ENCODE measurements at places on chromosomes 13 and 19.

DNA sequence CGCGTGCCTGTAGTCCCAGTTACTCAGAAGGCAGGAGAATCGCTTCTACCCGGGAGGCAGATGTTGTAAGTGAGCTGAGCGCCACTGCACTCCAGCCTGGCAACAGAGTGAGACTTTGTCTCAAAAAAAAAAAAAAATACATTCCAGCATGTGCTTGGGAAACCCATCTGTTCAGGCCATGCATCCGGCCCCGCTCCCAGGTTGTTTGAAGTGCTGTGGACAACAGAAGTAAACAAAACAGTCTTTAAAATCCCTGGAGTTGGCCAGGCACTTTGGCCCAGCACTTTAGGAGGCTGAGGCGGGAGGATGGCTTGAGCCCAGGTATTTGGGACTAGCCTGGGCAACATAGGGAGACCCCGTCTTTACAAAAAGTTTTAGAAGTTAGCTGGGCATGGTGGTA lies 3.2 kb upstream of the PTPRS start:
- H3K27me3 ChIP-seq = peaks cover 11% of the 10 kb centered on the region
- H3K36me3 ChIP-seq = no peaks in the 10 kb centered on the region
- peaks cover 2% of the 10 kb centered on the region for H3K4me1 ChIP-seq

GRCh38 chr13:44299152-44299943 lies 74.3 kb upstream of the SERP2 start:
- H3K27ac ChIP-seq = no peak overlapping the region
- DNase-seq = no peak
- H3K4me3 ChIP-seq = no peak overlapping the region
- no peaks in the 10 kb centered on the region for H3K27me3 ChIP-seq
- no peaks in the 10 kb centered on the region for H3K36me3 ChIP-seq
- peaks cover 6% of the 10 kb centered on the region for H3K4me1 ChIP-seq

- no peaks in the 10 kb centered on the region for H3K36me3 ChIP-seq
- peaks cover 16% of the 10 kb centered on the region for H3K4me1 ChIP-seq
- H3K27me3 ChIP-seq = no peaks in the 10 kb centered on the region
- no peak overlapping the region for H3K4me3 ChIP-seq
- H3K27ac ChIP-seq = no peak overlapping the region
- DNase-seq = no peak
Measured at GRCh38 chr19:19447536-19448237, 42.2 kb downstream of the GATAD2A start.

DNA sequence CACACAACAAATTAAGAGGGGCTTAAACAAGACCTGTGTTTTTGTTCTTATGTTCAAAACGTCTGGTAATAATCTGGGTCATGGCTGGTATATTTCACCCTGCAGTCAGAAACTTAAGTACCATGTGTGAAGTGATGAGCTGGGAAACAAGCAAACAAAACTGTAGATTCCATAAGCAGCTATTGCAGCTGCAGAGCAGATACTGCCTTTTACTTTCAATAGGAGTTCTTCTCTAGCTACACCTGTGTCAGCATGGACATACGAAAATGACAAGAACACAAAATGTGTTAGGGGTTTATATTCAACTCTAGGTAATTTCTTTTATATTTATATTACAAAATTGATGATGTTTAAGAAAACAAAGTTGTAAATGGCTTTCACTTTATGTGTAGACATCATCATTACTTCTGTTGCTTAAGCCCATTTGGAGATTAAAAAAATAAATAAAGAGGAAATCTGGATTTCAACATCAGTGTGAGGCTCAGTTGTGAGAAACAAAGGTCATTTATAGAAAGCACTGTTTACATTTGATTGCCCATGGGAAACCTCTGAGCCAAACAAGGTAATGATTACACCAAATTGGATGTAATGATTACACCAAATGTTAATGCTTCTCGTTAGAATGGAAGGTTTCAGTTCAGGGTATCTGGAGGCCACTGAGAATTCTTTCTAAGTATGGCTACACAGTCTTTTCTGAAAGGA lies 451.0 kb upstream of the SLC10A2 start:
- no peaks in the 10 kb centered on the region for H3K27me3 ChIP-seq
- H3K4me1 ChIP-seq = peaks cover 20% of the 10 kb centered on the region
- H3K4me3 ChIP-seq = no peak overlapping the region
- H3K36me3 ChIP-seq = no peaks in the 10 kb centered on the region

GRCh38 chr13:34816245-34816884 lies 125.7 kb upstream of the NBEA start:
- no peaks in the 10 kb centered on the region for H3K36me3 ChIP-seq
- H3K4me3 ChIP-seq = no peak overlapping the region
- no peak overlapping the region for H3K27ac ChIP-seq
- H3K4me1 ChIP-seq = no peaks in the 10 kb centered on the region

- no peaks in the 10 kb centered on the region for H3K27me3 ChIP-seq
- H3K4me1 ChIP-seq = peaks cover 6% of the 10 kb centered on the region
- H3K36me3 ChIP-seq = no peaks in the 10 kb centered on the region
- H3K27ac ChIP-seq = no peak overlapping the region
Measured at GRCh38 chr19:8515317-8515716, 1.4 kb upstream of the ZNF414 start.

- H3K27ac ChIP-seq = no peak overlapping the region
- no peaks in the 10 kb centered on the region for H3K4me1 ChIP-seq
- H3K4me3 ChIP-seq = no peak overlapping the region
- peaks cover 3% of the 10 kb centered on the region for H3K27me3 ChIP-seq
- no peaks in the 10 kb centered on the region for H3K36me3 ChIP-seq
Measured at GRCh38 chr13:76783798-76784197, 102.4 kb downstream of the KCTD12 start.

DNA sequence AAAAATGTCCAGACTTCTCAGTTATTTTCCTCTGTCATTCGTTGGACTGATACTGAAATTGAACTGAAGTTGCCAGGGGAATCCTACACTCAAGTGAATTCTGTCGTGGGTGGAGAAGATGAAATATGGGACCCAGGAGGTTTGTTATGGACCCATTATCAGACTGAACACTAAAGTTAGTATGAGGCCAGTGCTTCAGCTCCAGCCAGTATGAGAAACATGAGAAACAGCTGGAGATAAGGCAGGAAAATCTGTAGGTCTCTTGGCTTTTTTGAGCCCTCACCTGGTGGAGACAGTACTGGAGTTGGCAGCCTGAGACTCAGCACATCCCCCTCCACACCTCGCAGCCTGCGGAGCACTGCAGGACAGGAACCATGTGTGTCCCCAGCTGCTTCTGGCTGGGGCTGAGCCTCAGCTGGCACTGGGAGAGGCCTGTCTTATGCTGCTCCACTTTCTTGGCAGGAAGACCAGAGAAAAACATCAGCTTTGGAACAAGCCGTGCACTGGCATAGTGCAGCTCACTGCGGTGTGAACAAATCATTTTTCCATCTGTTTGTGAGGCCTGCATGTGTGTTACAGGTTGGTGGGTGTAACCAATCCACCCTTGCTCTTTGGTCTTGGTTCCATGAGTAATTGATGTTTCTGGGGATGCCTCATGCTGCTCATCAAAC lies 641.0 kb downstream of the FGF9 start:
- no peak overlapping the region for H3K4me3 ChIP-seq
- H3K27ac ChIP-seq = no peak overlapping the region
- H3K36me3 ChIP-seq = no peaks in the 10 kb centered on the region
- H3K27me3 ChIP-seq = no peaks in the 10 kb centered on the region
- no peaks in the 10 kb centered on the region for H3K4me1 ChIP-seq
- DNase-seq = no peak

- no peaks in the 10 kb centered on the region for H3K36me3 ChIP-seq
- H3K4me3 ChIP-seq = no peak overlapping the region
- H3K27me3 ChIP-seq = no peaks in the 10 kb centered on the region
- no peak for DNase-seq
Measured at GRCh38 chr13:47845981-47846380, 155.1 kb downstream of the SUCLA2 start.

- no peak overlapping the region for H3K4me3 ChIP-seq
- no peak overlapping the region for H3K27ac ChIP-seq
- no peaks in the 10 kb centered on the region for H3K36me3 ChIP-seq
- no peak for DNase-seq
Measured at GRCh38 chr13:71789037-71789436, 78.0 kb downstream of the DACH1 start.

GRCh38 chr13:110216398-110217041 lies 90.4 kb downstream of the COL4A1 start:
- no peak overlapping the region for H3K4me3 ChIP-seq
- DNase-seq = no peak
- no peaks in the 10 kb centered on the region for H3K4me1 ChIP-seq
- H3K27me3 ChIP-seq = no peaks in the 10 kb centered on the region

DNA sequence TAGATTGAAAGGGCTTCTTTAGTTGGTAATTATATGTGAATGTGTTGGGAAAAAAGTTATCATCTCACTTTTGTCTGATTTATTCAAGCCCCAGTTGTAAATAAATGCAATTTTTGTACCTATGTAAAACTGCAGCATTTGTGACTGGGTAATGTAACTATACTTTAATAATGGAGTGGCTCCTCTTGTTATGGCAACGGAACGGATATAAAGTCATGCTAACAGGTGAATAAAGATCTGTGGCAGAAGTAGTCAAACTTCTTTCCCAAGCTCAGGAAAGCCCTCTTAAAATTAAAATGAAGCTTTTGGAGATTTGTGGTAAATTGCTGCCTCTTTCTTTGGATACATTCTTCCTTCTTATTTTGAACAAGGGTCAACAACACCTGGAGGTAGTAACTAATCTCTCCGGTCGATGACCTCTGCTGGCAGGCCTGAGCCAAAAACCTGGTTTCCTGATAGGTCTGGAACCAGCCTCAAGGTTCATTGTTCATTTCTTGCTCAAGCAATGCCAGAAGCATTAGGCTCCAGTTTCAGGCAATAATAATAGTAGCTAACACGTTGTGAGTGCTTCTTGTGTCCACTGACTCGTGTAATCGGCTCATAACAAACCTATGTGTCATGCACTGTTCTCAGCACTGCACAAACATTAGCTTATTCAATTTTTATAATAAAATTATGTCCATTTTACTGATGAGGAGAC lies 313.4 kb upstream of the DACH1 start:
- H3K4me3 ChIP-seq = no peak overlapping the region
- DNase-seq = no peak
- H3K27ac ChIP-seq = no peak overlapping the region
- H3K4me1 ChIP-seq = peaks cover 4% of the 10 kb centered on the region
- no peaks in the 10 kb centered on the region for H3K36me3 ChIP-seq

DNA sequence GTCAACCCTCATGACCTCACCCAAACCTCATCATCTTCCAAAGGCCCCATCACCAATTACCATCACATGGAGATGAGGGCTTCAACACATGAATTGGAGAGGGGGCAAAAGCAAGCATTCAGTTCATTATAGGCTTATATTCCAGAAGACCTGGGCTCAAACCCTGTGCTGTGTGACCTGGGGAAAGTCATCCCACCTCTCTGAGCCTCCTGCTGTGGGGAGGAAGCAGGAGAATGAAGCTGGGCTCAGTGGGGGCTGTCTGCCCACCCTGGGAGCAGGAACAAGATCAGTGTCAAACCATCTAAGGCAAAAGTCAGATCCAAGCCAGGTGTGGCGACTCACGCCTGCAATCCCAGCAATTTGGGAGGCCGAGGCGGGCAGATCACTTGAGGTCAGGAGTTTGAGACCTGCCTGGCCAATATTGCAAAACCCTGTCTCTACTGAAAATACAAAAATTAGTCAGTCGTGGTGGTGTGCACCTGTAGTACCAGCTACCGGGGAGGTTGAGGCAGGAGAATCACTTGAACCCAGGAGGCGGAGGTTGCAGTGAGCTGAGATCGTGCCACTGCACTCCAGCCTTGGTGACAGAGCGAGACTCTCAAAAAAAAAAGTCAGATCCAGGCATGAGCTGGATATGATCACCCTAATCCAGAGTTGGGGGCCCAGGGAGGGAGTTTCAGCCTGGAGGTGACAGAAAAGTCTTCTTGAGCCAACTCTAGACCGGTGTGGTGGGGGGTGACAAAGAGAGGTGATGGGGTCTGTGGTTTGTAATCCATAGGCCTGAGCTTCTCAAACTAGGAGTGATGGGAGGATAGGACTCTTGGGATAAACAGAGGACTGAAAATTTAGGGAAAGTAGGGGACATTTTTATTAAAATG lies 1.6 kb upstream of the TPM4 start:
- no peak overlapping the region for H3K4me3 ChIP-seq
- no peaks in the 10 kb centered on the region for H3K36me3 ChIP-seq
- no peaks in the 10 kb centered on the region for H3K27me3 ChIP-seq
- DNase-seq = no peak
- H3K27ac ChIP-seq = peak overlapping the region; percentile 74

DNA sequence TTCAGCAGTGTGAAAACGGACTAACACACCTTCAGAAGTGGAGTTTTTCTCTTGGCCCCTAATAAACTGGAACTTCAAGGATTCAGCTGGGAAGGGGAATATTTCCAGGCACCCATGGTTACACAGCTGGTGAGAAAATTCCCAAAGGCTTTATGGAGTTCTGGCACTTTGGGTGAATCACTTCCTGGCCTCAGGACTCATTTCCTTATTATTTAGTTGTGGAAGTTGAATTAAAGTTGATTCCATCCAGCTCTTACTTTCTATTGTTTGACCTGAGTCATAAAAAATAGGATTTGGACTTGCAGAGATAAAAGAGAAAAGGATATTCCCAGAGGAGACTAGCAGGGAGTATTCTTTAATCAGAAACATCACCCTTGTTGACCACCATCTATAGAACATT lies 882.1 kb downstream of the UQCRFS1 start:
- H3K4me3 ChIP-seq = no peak overlapping the region
- H3K4me1 ChIP-seq = no peaks in the 10 kb centered on the region
- no peak overlapping the region for H3K27ac ChIP-seq
- H3K36me3 ChIP-seq = no peaks in the 10 kb centered on the region

DNA sequence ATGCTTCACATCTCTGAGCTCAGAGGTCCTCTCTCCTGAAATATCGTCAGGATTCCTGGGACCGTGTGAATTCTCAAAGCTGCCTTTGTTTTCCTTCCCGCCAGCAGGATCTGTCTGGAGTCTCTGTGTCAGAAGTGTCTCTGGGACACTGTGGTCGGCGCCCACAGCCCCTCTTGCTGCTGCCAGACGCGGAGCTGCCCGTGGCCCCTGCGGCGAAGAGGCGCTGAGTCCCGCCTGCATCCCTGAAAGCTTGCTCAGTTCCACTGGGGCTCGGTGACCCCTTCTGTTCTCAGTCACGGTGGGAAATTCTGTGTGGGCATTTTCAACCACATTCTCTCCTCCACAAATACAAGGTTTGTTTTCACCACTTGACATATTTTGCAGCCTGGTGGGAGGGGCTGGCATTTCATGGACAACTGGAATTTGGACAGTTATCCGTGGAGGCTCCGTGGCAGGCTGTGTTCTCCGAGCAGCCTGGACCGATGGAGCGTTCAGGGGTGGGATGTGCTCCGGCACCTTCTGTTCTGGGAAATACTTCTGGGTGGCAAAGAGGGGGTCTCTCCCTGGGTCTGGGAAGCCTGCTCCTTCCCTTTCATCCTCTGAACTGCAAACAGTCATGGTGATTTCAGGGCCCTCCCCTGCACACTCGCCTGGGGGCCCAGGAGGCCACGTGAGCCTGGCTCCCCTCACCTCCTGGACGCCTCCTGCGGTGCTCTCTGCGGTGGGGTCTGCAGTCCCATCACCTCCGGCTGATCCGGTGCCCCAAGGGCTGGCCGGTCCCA lies 42.6 kb upstream of the GRTP1 start:
- no peak overlapping the region for H3K4me3 ChIP-seq
- no peak overlapping the region for H3K27ac ChIP-seq
- H3K36me3 ChIP-seq = no peaks in the 10 kb centered on the region
- H3K4me1 ChIP-seq = no peaks in the 10 kb centered on the region
- no peaks in the 10 kb centered on the region for H3K27me3 ChIP-seq
- DNase-seq = no peak

GRCh38 chr19:57946316-57946715 lies 1.2 kb downstream of the ZNF256 start:
- DNase-seq = no peak
- peaks cover 27% of the 10 kb centered on the region for H3K36me3 ChIP-seq
- no peaks in the 10 kb centered on the region for H3K4me1 ChIP-seq
- no peak overlapping the region for H3K4me3 ChIP-seq
- no peak overlapping the region for H3K27ac ChIP-seq
- no peaks in the 10 kb centered on the region for H3K27me3 ChIP-seq
